SK-MEL-5 (cell line): ENCODE measurements at places on chromosomes 16 and 17.

DNA sequence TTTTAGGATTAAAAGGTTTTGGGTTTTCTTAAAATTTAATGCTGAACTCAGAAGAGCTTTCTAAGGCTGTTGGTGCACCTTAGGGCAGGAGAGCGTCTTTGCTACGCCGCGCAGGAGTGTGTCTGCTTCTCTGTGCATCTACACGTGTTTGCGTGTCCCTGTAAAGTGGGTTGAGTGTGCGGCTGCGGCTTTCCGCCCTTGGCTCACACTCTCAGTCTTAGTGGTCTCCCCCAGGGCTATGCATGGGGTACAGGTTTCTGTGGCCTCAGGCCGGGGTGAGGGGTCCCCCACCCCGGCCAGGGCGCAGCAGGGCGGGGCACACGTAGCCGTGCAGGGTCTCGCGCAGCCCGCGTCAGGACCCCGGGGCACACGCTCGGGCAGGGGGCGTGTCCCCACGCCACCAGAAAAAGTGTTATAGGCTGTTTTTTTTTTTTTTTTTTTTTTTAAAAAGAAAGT is 727 bp upstream of the TENT4B start:
- DNase-seq, result peak; percentile 38

GRCh38 chr17:3888343-3889171 is 4.3 kb downstream of the CAMKK1 start:
- DNase-seq, result no peak

GRCh38 chr17:45197108-45197507 is 24.6 kb upstream of the FMNL1 start:
- DNase-seq, result no peak

- no peak for DNase-seq
Measured at GRCh38 chr16:9408297-9408878, 316.9 kb downstream of the HAPSTR1 start.

DNA sequence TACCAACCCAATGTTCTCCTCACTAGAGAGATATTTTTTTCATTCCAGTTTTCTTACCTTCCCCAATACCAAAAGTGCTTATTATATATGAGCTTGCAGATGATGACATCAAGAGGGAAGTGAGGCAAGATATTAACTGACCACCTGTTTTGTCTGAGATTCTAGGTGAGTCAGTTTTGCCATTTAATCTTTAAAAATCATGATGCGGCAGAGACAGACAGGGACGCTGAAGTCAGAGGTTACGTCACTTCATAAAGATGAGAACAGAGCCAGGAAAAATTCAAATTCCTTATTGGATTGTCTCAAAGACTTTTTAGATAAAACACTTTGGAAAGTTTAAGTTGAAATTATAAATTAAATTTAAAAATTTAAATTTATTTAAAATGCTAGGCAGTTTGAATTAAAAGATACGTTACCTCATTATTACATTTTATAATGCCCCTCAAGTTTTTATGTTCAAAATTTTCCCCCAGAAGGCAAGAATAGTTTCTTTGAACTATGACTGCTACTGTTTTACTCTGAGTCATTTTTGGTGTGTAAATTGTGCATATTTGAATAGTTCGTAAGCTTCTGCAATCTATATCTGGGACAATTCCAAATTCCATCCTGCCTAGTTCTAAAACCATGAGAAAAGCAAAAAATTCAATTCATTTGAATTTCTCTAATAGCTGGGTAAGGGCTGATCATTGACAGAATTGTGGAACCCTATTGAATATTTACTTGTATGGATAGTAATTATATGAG is 839.6 kb upstream of the GOT2 start:
- no peak for DNase-seq

- no peak for DNase-seq
Measured at GRCh38 chr16:23694644-23695373, 16.1 kb downstream of the PLK1 start.

- DNase-seq, result no peak
Measured at GRCh38 chr17:58279736-58280479, 827 bp downstream of the MPO start.

- DNase-seq, result no peak
Measured at GRCh38 chr17:49480836-49481615, 14.1 kb upstream of the NGFR start.

- DNase-seq, result peak; percentile 8
Measured at GRCh38 chr17:82647593-82648164, 565 bp downstream of the WDR45B start.

GRCh38 chr17:73248532-73248931 is 13.1 kb downstream of the CPSF4L start:
- DNase-seq, result no peak

GRCh38 chr16:56744996-56745640 is 15.2 kb downstream of the NUP93 start:
- DNase-seq, result no peak

GRCh38 chr17:61219460-61219859 is 180.2 kb upstream of the TBX2 start:
- no peak for DNase-seq

DNA sequence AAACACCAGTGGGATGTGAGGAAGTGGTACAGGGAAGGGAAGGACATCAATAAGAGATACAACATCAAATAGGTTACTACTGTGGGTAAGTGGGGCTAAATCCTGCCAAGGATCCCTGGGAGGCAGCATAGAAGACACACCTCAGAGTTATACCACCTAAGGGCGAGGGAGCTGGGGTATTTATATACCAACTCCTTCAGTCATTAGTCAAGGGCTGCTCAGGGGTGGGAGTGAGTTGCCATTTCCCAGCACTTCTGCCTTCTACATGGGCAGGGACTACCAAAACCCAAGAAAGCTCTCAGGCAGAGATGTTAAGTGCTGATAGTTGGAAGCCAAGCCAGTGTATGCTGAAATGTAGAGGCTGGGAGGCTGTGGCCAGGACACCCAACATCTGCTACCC is 57.5 kb upstream of the MARCHF10 start:
- no peak for DNase-seq

- no peak for DNase-seq
Measured at GRCh38 chr16:74079232-74079586, 217.4 kb upstream of the PSMD7 start.

DNA sequence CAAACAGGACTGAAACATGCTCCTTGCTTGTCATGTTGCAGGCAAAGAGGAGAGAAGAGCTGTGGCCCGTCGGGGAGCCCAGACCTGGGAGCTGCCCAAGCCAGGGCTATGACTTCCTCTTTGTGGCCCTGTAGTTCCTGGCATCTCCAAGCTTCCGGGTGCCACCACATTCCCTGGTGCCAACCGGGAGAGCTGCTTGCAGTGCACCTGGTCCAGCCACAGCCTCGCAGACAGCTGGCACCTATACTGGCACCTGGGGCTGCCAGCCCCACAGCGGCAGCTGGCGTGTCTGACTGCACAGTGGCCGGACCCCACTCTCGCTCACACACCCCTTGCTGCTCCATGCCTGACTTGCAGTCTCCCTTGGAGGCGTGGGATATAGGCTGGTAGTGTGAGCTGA is 37.1 kb upstream of the FOXJ1 start:
- no peak for DNase-seq

DNA sequence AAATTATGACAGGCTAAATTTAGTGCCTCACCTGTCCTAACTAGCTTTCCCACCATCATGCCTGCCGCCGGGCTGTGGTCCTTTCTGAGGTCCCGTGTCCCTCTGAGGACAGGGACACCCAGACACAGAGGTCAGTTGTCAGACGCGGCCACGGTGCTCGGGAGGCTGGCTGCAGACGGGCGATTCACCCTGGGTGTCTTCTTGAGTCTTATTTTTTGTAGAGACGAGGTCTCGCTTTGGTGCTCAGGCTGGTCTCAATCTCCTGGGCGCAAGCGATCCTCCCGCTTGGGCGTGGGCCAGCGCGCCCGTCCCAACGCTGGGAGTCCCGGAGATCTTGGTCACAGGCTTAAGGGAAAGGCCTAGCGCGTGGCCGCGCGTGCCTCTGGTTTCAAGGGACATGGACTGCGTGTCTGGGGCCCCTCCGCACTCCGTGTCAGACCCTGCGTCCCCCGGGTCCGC is 797 bp upstream of the RAB11FIP3 start:
- no peak for DNase-seq

DNA sequence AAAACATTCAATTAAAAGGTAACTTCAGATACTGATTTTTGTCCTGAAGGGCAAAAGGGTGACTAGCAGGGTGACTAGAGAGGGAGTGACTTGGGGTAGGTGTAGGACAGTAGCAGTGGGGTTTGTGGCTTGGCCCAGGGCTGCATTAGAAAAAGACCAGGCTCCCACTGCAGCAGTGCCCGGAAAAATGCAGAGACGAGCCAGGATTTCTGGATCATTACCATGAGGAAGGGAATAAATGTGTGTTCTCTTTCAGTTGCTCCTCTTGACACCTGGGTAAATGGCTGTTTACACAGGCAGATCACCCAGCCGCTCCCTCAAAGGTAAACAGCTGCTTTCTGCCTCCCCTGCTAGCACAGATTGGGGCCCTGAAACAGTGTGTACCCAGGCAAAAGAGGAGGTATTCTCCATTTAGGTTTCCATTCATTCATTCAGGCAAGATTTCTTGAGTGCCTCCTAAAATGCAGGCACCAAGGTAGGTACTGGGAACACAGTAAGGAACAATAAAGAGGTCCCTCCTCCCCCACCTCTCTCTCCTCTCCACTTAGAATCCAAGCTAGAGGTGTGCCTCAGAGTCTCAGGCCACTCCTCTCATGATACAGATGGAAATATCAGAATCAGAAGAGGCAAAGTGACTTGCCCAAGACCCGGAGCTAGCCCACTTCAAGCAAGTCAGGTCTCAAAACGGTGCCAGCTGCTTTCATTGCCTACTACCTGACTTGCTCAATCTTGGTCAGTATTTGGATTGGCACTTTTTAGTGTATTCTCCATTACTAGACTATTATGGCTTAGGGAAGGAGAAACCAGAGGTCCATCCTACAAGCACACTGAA is 15.2 kb upstream of the TOX3 start:
- DNase-seq, result no peak

DNA sequence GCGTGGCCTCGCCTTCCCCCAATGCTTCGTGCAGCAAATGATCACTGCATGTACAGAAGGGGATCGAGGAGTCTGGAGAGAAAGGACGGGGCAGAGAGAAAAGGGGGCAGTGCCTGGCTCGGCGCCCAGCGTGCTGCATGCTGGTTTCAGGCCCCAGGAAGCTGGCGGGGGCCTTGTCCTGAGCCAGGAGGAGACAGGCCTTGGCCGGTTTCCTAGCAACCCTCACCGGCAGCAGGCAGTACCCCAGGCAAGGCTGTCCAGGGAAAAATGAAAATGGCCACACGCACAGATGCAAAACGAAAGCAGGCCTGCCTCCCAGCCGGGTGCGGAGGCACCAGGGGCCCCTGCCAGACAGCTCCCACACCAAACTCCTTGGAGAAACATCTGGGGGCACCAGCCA is 126.3 kb downstream of the ZFHX3 start:
- no peak for DNase-seq

DNA sequence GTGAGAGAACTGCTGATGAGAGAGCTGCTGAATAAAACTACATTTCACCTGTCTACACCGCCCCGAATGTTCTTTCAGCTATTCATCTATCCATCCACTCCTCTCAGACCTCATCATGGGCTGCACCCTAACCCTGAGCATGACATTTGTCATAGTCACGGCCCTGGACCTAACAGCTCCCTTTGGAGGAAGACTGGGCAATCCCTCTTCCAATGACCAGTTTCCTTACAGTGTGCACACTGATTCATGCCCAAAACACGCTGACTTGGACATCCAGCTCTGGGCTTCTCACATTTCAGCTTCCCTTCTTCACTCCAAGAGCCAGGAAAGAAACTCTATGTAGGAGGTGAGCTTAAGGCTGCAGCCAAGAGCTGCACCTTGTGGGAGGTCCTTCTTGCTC is 41.8 kb upstream of the ARL4D start:
- DNase-seq, result no peak

- DNase-seq, result peak; percentile 56
Measured at GRCh38 chr17:1197781-1198490, 18.2 kb upstream of the ABR start.

GRCh38 chr16:66364959-66365306 is 1.6 kb upstream of the CDH5 start:
- no peak for DNase-seq

GRCh38 chr16:13793841-13794409 is 126.0 kb upstream of the ERCC4 start:
- DNase-seq, result no peak

DNA sequence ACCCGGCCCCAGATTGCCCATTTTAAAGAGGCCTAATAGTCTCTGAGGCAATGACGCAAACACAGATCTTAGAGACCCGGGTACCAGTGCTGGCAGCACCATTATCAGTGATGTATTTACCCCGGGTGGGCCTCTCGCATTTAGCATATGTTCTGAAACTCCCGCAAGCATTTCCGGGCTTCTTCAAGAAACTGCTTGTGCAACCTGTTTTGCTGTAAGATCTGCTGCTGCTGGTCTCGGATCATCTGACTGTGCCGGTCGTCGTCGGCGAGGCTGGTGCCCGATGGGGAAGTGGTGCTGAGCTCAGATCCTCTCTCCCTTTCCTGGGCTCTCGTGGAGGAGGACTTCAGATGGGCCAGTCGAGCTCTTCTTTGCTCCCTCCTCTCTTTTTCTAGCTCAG is 12.5 kb downstream of the CEP295NL start:
- peak; percentile 72 for DNase-seq

- no peak for DNase-seq
Measured at GRCh38 chr16:81562174-81562849, 117.7 kb downstream of the CMIP start.

- peak; percentile 79 for DNase-seq
Measured at GRCh38 chr17:29589524-29590410, at the start of gene GIT1. TSS of gene GIT1 (minus strand) at chr17:29589648. CDS start at chr17:29589378, 270 bp downstream.

DNA sequence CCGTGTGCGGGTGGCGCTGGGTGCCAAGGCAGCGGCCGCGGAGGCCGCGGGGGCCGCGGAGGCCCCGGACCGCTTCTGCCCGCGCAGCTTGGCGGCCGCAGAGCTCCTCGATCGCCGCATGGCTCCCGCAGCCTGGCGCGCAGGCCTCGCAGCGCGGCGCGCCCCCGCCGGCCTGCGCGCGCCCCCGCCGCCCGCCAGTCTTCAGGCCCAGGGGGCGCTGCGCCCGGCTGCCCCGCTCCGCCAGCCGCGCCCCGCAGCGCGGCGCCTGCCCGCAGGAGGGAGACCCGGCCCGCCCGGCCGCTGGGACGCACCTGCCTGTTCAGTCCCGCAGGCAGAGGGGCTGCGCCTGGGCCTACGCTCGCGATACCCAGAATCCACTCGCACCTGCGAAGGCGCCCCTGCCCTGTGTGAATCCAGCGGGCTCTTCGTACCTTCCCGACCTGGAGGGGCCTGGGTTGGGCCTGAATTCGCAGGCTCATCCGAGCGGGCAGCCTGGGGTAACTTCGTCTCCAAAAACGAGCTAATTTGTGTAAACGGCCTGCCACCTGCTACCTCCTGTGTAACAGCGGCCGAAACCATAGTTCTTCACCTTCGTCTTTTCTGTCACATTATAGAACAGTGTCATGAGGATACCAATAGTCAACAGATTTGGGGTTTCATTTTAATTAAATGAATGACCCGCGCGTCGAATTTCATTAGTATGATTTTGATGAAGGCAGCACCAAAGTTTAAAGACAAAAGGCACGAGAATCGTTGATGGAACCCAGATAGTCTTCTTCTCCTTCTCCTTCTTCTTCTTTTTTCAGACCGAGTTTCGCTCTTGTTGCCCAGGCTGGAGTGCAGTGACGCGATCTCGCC is at the start of gene CENPV:
CENPV (minus strand) TSS at position 153 of the 858 bp plus-strand sequence; CDS start at position 120, 33 bp downstream.
- no peak for DNase-seq
